GM23248 (cell line): ENCODE measurements at places on chromosomes 1 and 21. TPM values are rescaled to one million over a fixed set of nuclear protein-coding genes. Genes with fewer than 3 reads are reported as not detected.

Gene CRYAA
- total RNA-seq = not detected in 2 replicates

GRCh38 chr1:77538956-77539518 lies 143.4 kb downstream of the ZZZ3 start:
- DNase-seq = peak; percentile 94

DNA sequence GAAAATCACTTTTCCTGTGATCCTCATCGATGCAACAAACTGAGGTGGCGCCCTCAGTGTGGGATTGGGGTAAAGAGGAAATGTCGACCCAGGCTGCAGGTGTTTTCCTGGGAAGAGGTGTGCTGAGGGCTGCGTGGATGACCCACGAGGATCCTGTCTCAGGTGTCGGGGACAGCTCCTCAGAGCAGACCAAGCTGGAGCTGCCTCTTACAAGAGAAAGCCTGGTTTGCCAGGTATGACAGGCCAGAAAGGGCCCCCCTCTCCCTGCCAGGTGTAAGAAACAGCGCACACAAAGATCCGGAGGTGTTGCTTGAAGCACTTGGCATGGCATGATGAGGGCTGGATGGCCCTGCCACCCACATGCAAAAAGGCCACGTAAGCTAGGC lies 12.6 kb downstream of the FHAD1 start:
- no peak for DNase-seq

DNA sequence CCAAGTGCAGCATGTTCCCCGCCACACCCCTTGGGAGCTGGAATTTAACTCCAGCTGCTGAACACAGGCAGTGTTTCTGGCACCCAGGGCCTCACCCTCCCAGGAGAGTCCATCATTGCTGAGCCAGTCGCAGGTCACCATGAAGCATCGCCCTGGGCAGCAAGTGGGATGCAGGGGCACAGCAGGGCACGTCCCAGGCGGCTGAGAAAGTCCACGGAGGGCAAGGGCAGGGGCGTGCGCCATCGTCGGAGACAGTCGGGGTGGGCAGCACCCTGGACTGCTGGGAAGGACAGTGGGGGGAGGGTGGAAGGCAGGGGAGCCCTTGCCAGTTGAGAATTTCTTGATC lies 69.2 kb upstream of the PDE9A start:
- DNase-seq = no peak

DNA sequence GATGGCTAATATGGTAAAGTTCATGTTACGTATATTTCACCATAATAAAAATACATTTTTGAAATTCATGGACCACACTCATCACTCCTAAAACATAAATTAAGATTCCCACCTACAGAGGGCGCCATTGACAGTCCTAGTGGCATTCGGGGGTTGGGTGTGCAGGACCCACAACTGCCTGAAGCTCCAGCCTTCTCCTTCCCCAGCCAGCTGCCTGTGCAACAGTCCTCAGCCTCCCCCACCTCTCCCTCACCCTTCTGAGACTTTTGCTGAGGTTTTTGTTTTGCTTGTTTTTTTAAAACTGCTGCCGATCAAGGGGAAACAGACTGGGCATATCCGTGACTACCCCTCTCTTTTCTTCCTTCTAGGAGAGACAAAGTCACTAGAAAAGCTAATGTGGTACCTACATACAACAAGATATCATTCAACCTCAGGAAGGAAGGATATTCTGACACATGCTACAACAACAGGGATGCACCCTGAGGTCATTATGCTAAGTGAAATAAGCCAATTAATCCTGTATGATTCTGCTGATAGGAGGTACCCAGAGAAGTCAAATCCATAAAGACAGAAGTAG lies 9.2 kb upstream of the EVA1C start:
- peak; percentile 78 for DNase-seq

GRCh38 chr1:119055568-119055967 lies 67.4 kb upstream of the TBX15 start:
- no peak for DNase-seq

Gene SHISA4
- total RNA-seq = 24.8 and 42.4 TPM in 2 replicates

- no peak for DNase-seq
Observed at GRCh38 chr1:26361605-26362122, 7.7 kb upstream of the CRYBG2 start.

DNA sequence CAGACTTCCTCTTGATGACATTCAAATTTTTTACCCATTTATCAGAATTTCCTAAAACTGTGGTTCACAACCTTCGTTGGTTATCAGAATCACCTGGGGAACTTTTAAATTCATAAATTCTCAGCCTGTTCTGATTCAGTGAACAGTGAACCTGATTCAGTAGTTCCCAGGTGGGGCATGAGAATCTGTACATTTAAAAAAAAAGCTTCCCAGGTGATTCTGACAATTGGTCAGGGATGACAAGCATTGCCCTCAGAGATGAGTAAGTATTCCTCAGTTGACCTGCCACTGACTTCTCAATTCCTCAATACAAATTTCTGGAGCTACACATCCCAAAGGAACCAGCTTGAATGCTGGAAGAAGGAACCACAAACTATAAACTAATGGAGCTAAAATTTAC lies 23.5 kb upstream of the CR2 start:
- no peak for DNase-seq

DNA sequence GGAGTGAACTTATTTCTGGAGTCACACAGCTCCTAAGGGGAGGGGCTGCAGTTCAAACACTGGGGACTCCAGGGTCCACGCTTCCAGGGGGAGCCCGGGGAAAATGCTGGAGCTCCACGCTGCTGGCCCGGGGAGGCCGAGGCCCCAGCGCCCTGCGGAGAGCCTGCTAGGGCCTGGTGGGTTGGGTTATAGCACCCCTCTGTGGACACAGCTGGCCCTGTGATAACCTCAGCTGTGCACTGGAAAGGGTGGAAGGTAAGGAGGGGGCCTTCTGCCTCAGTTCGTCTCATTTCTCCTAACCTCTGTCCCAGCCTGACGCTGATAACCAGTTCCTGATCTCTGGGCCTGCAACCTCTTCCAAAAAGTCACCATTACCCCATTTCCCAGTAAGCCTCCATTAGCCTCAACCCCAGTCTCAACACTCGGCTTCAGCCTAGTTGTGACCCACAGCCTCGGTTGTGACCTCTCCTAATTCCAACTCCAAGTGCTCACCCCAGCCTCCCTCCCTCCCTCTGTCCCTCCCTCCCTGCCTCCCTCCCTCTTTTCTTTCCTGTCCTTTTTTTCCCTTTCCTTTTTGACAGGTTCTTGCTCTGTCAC lies 7.1 kb downstream of the NBL1 start:
- peak; percentile 81 for DNase-seq

DNA sequence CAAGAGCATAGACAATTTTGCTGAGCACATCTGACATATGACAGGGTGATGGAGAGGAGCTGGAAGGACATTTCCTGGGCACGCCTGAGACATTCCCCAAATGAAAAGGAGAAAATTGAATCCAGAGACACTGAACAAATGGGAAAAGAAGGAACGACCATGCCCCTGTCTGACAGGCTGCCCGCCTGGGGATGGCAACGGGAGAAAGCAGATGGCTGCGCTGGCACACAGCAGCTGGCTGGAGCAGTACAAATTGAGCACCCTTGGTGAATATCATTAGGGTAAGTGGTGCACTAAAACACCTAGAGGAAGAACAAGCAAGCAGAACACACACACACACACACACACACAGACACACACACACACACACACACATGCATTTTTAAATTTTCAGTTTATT lies 174.3 kb upstream of the DUSP10 start:
- DNase-seq = no peak

- peak; percentile 26 for DNase-seq
Observed at GRCh38 chr1:25773441-25774125, 26.4 kb upstream of the SELENON start.

Gene KLHDC8A
- not detected in 2 replicates for total RNA-seq
